ENCODE measurements at places on chromosomes 3 and 15. TPM values are rescaled to one million over a fixed set of nuclear protein-coding genes. Genes with fewer than 3 reads are reported as not detected.

GRCh38 chr15:68372291-68372811, 59.6 kb downstream of the ITGA11 start:
- H3K27me3 ChIP-seq, result no peaks in the 10 kb centered on the region
- peak; percentile 55 for DNase-seq
- H3K36me3 ChIP-seq, result no peaks in the 10 kb centered on the region

GRCh38 chr3:11601446-11602238, 42.1 kb downstream of the VGLL4 start:
- peaks cover 46% of the 10 kb centered on the region for H3K36me3 ChIP-seq
- peak overlapping the region; percentile 90 for H3K27ac ChIP-seq
- H3K4me3 ChIP-seq, result peak overlapping the region; percentile 73
- peaks cover 32% of the 10 kb centered on the region for H3K4me1 ChIP-seq
- H3K27me3 ChIP-seq, result no peaks in the 10 kb centered on the region
- DNase-seq, result no peak

MESP2 gene
- total RNA-seq, result not detected

- H3K27me3 ChIP-seq, result no peaks in the 10 kb centered on the region
- no peak overlapping the region for H3K4me3 ChIP-seq
- peaks cover 18% of the 10 kb centered on the region for H3K4me1 ChIP-seq
- no peak overlapping the region for H3K27ac ChIP-seq
Observed at GRCh38 chr15:76840830-76841460, 64.2 kb downstream of the SCAPER start.

ZNF662 gene
- not detected for total RNA-seq

GRCh38 chr3:118550556-118550955, 484.1 kb downstream of the IGSF11 start:
- no peaks in the 10 kb centered on the region for H3K4me1 ChIP-seq
- no peaks in the 10 kb centered on the region for H3K36me3 ChIP-seq
- H3K27ac ChIP-seq, result no peak overlapping the region

DNA sequence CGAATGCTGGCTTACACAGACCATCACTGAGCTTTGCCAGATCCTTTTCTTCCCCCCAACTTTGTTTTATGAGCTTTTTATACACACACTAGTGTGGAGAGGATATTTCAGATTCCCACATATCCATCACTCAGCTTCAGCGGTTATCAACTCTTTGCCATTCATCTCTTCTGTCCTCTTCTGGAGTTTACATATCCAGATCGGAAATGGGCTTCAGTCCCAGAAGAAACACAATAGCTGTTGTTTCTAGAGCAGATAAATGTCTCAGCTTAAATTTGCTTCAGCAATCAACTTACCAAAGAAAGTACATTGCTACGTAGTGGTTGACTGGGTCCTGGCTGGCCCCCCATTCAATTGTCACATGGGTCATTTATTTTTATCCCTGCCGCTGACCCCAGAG, 185.9 kb upstream of the BHLHE40 start:
- peaks cover 4% of the 10 kb centered on the region for H3K4me1 ChIP-seq
- H3K36me3 ChIP-seq, result peaks cover 4% of the 10 kb centered on the region
- H3K4me3 ChIP-seq, result no peak overlapping the region
- no peaks in the 10 kb centered on the region for H3K27me3 ChIP-seq
- no peak overlapping the region for H3K27ac ChIP-seq

GOLGA8J gene
- total RNA-seq, result not detected

- H3K4me3 ChIP-seq, result no peak overlapping the region
- peaks cover 5% of the 10 kb centered on the region for H3K4me1 ChIP-seq
- H3K27ac ChIP-seq, result no peak overlapping the region
Observed at GRCh38 chr3:94249491-94250079, 186.7 kb downstream of the NSUN3 start.

- H3K4me3 ChIP-seq, result no peak overlapping the region
- peaks cover 24% of the 10 kb centered on the region for H3K4me1 ChIP-seq
- H3K36me3 ChIP-seq, result no peaks in the 10 kb centered on the region
- H3K27ac ChIP-seq, result peak overlapping the region; percentile 73
Observed at GRCh38 chr15:101187820-101188636, 63.8 kb downstream of the CHSY1 start.

PLA2G4D gene
- total RNA-seq, result not detected

GRCh38 chr15:25710184-25710583, 152.9 kb downstream of the ATP10A start:
- no peaks in the 10 kb centered on the region for H3K36me3 ChIP-seq
- DNase-seq, result no peak
- no peaks in the 10 kb centered on the region for H3K4me1 ChIP-seq
- H3K4me3 ChIP-seq, result no peak overlapping the region

DNA sequence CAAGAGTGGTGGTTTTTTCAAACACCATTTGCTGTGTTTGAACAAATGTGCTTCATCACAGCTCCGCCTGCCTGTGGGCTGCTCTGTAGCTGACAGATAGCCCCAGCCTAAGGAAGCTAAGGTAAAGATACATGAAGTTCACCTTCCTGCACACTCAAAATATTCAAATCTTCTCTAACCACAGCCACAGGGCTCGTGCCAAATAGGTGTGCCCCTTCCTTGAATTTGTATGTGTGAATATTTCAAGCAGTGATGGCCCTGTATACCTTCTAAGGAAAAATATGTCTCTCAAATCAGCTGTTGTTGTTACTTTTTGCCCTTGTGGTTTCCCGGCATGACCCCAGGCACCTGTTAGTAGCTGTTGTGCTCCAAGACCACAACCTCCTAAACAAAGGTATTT, 92.8 kb downstream of the CCNL1 start:
- no peaks in the 10 kb centered on the region for H3K36me3 ChIP-seq
- H3K27ac ChIP-seq, result no peak overlapping the region
- no peak for DNase-seq
- no peak overlapping the region for H3K4me3 ChIP-seq

DNA sequence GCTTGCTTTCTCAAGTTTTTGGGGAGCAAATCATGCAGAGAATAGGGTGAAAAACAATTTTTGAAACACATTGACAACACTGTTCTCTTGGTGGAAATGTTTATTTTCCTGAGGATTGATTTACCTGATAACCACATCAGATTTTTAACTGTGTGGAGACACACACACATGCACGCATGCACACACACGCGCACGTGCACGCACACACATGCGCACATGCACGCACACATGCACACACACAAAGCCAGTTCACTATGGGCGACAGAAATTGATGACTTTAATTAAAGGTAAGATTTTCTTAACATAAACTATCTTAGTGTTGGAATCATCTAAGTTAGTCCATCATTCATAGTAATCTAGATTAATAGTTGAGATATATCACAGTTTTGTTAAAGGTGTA, 15.3 kb downstream of the LMLN start:
- H3K4me1 ChIP-seq, result no peaks in the 10 kb centered on the region
- no peaks in the 10 kb centered on the region for H3K27me3 ChIP-seq
- H3K4me3 ChIP-seq, result no peak overlapping the region
- no peak for DNase-seq
- peaks cover 15% of the 10 kb centered on the region for H3K36me3 ChIP-seq

CLDN11 gene
- total RNA-seq, result not detected

GRCh38 chr3:53043738-53044137, 2.1 kb downstream of the SFMBT1 start:
- H3K36me3 ChIP-seq, result peaks cover 4% of the 10 kb centered on the region
- H3K4me1 ChIP-seq, result peaks cover 14% of the 10 kb centered on the region
- H3K4me3 ChIP-seq, result no peak overlapping the region

GRCh38 chr3:47761046-47761445, 20.6 kb downstream of the SMARCC1 start:
- H3K36me3 ChIP-seq, result peaks cover 63% of the 10 kb centered on the region
- peaks cover 10% of the 10 kb centered on the region for H3K4me1 ChIP-seq
- no peaks in the 10 kb centered on the region for H3K27me3 ChIP-seq
- no peak for DNase-seq

DNA sequence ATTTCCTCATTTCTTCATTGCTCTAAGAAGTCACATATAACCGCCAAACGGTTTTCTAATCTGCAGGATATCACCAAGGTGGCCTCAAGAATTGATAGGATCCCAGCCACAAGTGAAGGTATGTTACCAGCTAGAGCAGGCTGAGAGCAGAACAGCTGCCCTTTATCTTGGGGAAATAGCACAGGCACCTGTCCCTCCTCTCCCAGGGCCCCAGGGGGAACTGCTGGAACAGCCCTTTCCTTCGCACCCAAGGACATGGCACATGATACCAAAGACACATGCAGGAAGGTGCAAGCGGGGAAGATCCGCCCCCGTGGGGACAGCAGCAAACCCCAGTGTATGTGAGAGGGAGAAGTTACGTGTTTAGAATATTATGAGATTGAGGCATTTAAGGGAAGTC, 35.3 kb downstream of the HOMER2 start:
- H3K4me3 ChIP-seq, result no peak overlapping the region
- H3K27ac ChIP-seq, result no peak overlapping the region
- no peaks in the 10 kb centered on the region for H3K36me3 ChIP-seq
- no peaks in the 10 kb centered on the region for H3K27me3 ChIP-seq
- DNase-seq, result no peak

KPNA4 gene
- 127 TPM for total RNA-seq

- peak; percentile 30 for DNase-seq
- H3K36me3 ChIP-seq, result no peaks in the 10 kb centered on the region
- H3K4me1 ChIP-seq, result peaks cover 6% of the 10 kb centered on the region
- H3K4me3 ChIP-seq, result no peak overlapping the region
Observed at GRCh38 chr15:58771621-58772250, 634 bp downstream of the MINDY2 start.

CAMK2N2 gene
- 6.1 TPM for total RNA-seq

GRCh38 chr15:78712797-78713515, 71.9 kb upstream of the CHRNB4 start:
- H3K4me3 ChIP-seq, result no peak overlapping the region
- peaks cover 19% of the 10 kb centered on the region for H3K4me1 ChIP-seq
- H3K36me3 ChIP-seq, result no peaks in the 10 kb centered on the region
- H3K27me3 ChIP-seq, result peaks cover 14% of the 10 kb centered on the region

RPUSD3 gene
- 40.7 TPM for total RNA-seq
